ENCODE measurements at places on chromosomes 1 and 21.

DNA sequence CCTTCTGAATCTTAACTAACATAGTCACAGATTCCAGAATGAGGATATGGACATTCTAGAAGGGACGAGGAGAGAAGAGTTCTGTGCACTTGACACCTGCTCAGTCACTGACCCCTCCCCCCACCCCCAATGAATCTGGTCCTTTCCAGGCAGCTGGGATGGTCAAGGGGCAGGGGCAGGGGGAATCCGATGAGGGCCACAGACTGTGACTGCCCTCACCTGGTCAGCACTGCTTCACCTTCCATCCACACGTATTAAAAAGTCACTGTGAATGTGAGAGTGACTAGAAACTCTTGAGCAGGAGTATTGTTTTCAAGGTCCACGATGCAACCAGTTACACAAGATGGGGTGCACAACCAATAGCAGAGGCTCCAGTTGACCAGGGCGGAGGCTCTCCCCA lies 9.5 kb upstream of the PRAMEF12 start:
- no peak for DNase-seq

GRCh38 chr1:153606194-153606593 lies 6.7 kb downstream of the S100A16 start:
- no peak for DNase-seq

- no peak for DNase-seq
These were observed 110.4 kb downstream of the DHRS3 start for GRCh38 chr1:12507631-12508030.

DNA sequence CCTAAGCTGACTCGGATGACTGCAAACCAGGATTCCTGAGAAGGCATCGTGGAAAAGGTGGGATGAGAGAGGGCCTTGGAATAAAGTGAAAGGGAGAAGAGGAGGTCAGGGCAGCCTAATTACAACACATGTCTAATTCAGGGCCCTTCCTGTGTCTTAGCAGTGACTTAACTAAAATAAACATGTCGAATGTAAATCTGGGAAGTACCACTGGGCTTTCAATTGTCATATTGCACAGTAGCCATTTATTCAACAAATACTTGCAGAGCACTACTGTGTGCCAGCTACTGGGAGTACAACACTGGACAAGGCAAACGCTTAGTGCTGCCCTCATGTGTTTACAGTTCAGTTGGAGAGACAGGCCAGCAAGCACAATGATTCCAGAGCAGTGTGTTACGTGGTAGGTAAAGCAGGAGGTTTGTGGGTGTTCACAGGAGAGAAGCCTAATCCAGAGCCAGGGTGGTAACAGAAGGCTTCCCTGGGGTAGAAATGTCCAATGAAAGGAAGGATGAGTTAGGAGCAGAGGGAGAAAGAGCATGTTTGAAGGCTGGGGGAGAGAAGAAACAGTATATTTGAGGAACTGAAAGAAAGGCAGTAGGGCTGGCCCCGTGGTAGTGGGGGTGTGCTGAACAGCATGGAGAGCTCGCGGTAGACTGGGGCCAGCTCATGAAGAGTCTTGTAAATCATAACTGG lies 38.0 kb upstream of the RASAL2 start:
- DNase-seq = no peak

DNA sequence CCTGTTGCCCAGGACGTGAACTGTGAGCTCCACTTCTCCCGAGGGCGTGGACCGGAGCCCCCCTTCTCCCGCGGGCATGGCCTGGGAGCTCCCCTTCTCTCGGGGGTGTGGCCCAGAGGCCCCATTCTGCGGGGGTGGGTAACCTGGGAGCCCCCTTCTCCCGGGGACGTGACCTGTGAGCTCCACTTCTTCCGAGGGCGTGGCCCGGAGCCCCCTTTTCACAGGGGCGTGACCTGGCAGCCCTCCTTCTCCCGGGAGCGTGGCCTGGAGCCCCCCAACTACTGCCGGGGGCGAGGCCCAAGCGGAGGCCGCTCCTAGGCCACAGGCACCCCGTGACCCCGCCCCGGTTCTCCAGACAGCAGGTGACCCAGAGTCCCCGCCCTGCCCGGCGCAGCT lies 320 bp downstream of the C1orf174 start:
- no peak for DNase-seq

DNA sequence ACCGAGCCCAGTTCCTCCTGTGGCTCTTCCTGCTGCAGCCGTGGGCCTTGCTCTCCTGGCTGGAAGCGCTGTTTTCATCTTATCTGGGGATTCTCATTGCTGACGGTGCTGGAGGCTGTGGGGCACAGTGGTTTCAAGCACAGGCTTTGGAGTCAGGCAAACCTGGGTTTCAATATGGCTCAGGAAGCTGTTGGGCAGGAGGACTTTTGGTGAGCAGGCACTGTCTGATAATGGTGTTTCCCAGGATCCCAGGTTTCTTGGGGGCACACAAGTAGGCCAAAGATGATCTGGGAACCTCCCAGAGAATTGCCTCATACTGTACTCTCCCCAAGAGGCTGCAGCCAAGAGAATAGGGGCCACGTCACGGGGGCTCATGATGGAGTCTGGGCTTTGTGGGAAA lies 105.6 kb upstream of the TRABD2B start:
- DNase-seq = no peak

DNA sequence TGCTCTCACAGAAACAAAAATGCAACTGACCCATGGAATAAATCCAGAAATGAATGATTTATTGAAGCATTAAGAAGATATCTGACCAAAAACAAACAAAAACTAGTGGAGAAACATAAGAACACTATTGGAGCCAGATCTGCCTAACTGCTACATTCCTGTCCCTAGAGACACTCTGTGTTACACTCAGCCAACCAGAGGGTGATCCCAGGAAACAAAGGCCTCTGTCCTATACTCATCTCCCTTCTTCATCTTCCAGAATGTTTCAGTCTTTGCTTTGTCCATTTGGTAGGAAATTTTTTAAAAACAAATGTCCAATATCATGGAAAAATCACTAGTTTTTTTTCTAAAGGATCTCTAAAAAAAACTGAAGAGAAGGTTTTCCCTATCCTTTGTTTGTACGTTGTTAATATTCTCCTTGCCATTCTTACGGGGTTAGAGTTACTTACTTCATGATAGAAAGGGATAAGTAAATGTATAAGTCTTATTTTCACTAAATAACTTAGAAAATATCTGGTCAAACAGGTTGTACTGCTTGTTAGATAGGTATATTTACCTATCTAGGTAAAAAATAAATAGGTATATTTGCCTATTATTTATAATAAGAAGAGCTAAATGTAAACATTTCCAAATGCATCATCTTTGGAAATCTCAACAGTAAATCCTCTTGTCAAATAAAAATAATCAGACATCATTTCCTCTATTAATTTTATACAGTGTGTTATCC lies 59.1 kb downstream of the NME7 start:
- no peak for DNase-seq

DNA sequence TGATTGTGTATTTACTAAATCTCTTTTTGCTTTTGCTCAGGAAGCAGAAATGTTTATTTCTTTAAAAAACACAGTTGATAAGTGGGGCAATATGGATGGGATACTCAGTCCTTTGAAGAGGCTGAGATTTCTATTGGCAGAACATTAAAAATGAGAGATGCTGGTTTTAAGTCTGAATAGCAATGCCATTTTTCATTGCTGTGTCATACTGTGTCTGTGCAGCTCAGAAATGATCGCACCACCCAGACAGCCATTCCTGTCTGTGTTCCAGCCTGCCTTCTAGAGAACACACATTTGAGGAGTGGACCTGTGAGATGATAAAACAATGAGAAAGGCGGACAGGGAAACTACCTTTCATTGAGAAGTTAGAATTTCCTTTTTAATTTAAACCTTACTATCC lies 231.2 kb upstream of the USP24 start:
- no peak for DNase-seq

Data from stimulated activated CD8-positive, alpha-beta memory T cell treated with anti-CD3 and anti-CD28 coated beads, Interleukin-4, amount 100 ng/mL, for 1 hour (primary cell).